ENCODE measurements at places on chromosomes 13 and 19. TPM values are rescaled to one million over a fixed set of nuclear protein-coding genes. Genes with fewer than 3 reads are reported as not detected.

AKAP11 gene
- total RNA-seq = 14.4 TPM

C1QTNF9B gene
- 0.28 TPM for total RNA-seq

RAB3A gene
- total RNA-seq = 3.1 TPM

RNF126 gene
- 15.1 TPM for total RNA-seq

MTUS2 gene
- total RNA-seq = not detected

RGL3 gene
- total RNA-seq = 1.4 TPM

STARD13 gene
- total RNA-seq = 43.4 TPM

ZNF177 gene
- 1.4 TPM for total RNA-seq
